ENCODE measurements at places on chromosomes 12 and 14. TPM values are rescaled to one million over a fixed set of nuclear protein-coding genes. Genes with fewer than 3 reads are reported as not detected.

HOXC6 gene
- total RNA-seq, result 1.6 TPM

VPS37B gene
- total RNA-seq, result 51.4 TPM

ABCD4 gene
- total RNA-seq, result 18.1 TPM

SLC6A15 gene
- 19.4 TPM for total RNA-seq

BMP4 gene
- total RNA-seq, result 2.0 TPM

SLC25A47 gene
- not detected for total RNA-seq

IFNG-AS1 gene
- not detected for total RNA-seq

CORO1C gene
- total RNA-seq, result 107 TPM

MANSC4 gene
- total RNA-seq, result not detected

OR4K14 gene
- total RNA-seq, result not detected
